ENCODE measurements at places on chromosomes 7 and 10.

- DNase-seq, result no peak
Observed at GRCh38 chr10:44400541-44400940, 15.6 kb upstream of the CXCL12 start.

- no peak for DNase-seq
Observed at GRCh38 chr7:18927134-18927533, 190.3 kb downstream of the TWIST1 start.

DNA sequence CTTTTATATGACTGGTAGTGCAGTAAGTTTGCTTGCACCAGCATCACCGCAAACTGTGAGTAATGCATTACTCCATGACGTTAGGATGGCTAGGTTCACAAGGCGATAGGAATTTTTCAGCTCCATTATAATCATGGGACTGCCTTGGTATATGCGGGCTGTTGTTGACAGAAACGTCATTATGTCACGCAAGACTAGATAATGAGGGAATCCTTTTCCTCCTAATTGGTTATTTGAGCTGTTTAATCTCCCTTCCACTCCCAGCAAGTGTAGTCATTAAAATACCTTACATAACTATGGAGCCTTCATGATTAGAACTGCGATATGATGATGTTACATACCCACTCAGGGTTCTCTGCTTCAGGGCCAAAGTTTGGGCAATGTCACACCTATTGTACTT lies 17.3 kb downstream of the KLLN start:
- no peak for DNase-seq

DNA sequence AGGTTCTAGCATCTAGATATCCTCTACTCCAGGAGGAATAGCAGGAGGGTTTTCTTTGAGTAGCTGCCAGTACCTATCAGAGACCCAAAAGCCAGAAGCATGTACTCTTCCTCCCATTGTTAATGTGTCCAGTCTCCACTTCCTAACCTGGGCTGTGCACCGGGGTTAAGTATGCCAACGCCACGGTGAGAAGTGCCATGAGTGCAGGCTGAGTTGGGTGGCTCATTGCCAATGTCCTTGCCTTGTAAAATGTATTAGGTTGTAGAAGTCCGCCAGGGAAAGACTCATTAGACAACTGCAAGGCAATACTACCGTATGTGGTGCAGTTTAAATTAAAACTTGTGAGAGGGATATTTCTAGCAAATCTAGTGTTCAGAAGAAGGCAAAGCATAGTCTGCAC lies 55.0 kb upstream of the PRR15 start:
- no peak for DNase-seq

DNA sequence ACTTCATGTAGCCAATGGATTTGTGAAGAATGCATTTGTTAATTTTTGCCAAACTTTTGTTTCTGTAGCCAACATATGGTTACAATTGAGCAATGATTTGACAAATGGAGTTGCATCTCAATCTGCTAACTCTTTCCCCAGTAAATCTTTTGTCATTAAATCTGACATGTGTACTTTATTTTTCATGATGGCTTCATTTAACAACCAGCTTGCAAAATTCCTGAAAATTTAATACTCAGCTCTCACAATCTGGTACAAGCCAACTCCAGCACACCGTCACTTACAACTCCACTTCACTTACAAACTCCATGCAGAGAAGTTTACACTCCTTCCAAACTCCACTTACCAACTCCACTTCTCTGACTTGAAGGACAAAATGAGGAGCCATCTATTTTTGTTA lies 26.5 kb upstream of the HIBADH start:
- DNase-seq, result no peak
